ENCODE measurements at places on chromosomes 2 and 18. TPM values are rescaled to one million over a fixed set of nuclear protein-coding genes. Genes with fewer than 3 reads are reported as not detected.

GRCh38 chr2:138712212-138712979 lies 67.8 kb downstream of the NXPH2 start:
- H3K4me1 ChIP-seq, result peaks cover 13% of the 10 kb centered on the region
- H3K36me3 ChIP-seq, result no peaks in the 10 kb centered on the region
- H3K27me3 ChIP-seq, result no peaks in the 10 kb centered on the region
- H3K4me3 ChIP-seq, result no peak overlapping the region
- no peak overlapping the region for H3K27ac ChIP-seq

Gene MOGAT1
- 0.56 TPM for total RNA-seq

Gene DES
- total RNA-seq, result 18,019 TPM

GRCh38 chr2:211391189-211391567 lies 834.8 kb downstream of the CPS1 start:
- no peak overlapping the region for H3K27ac ChIP-seq
- no peaks in the 10 kb centered on the region for H3K27me3 ChIP-seq
- H3K36me3 ChIP-seq, result no peaks in the 10 kb centered on the region
- DNase-seq, result no peak
- no peaks in the 10 kb centered on the region for H3K4me1 ChIP-seq

Gene TEKT4
- total RNA-seq, result not detected

- H3K27ac ChIP-seq, result no peak overlapping the region
- H3K36me3 ChIP-seq, result no peaks in the 10 kb centered on the region
- H3K4me1 ChIP-seq, result no peaks in the 10 kb centered on the region
These were observed 352.6 kb upstream of the CWC22 start for GRCh38 chr2:180359522-180360282.

Gene CDH19
- total RNA-seq, result 7.2 TPM

DNA sequence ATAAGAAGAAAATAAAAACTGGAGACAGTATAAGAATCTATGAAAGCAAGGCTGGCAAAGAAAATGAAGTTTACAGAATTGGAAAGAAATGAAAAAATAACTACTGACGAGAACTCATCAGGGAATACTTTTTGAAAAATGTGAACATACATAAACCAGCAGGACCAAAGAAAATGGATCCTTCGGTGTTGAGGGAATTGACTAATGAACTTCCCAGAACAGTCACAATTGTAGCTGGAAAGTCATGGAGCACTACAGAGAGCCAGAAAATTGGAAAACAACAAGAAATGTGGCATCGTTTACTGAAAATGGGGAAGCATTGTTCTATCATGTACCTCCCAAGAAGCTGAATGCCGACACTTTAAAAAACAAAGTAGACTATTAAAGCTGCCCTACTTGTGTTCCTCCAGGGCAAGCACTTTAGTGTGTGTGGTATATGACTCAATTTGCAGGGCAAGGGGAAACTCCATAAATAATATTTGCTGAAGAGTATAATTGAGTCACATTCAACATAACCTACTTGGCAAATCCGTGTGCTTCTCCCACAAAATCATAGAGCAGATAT lies 1221.6 kb upstream of the NRXN1 start:
- no peaks in the 10 kb centered on the region for H3K27me3 ChIP-seq
- no peaks in the 10 kb centered on the region for H3K4me1 ChIP-seq
- DNase-seq, result no peak
- H3K36me3 ChIP-seq, result no peaks in the 10 kb centered on the region
- no peak overlapping the region for H3K27ac ChIP-seq
- no peak overlapping the region for H3K4me3 ChIP-seq

DNA sequence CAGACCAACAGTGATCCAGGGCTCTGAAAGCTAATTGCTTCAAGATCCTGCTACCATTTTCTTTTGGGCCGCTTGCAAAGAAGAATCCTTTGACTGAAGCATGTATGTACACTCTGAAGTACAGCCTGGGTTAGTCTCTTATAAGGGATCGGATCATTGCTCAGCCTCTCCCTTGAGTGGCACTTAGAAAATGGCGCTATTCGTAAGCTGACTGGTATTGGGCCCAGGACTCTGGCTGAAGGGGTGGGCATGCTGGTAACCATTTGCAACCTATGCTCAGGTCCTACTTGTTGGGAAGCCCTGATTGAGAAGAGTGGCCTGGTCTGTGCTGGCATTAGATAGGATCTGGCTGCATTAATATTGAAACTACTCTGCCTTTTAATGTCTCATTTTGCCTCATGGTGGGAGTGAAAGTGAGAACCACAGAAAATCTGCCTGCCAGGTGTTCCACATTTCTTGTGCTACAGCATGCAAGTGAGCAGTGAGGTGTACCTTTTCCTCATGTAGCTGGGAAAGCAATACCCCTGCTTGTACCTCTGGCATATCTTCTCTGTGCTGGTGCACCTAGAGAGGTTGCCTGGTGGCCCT lies 661 bp upstream of the MGAT5 start:
- H3K27ac ChIP-seq, result no peak overlapping the region
- H3K27me3 ChIP-seq, result no peaks in the 10 kb centered on the region
- H3K4me1 ChIP-seq, result peaks cover 47% of the 10 kb centered on the region
- no peaks in the 10 kb centered on the region for H3K36me3 ChIP-seq

DNA sequence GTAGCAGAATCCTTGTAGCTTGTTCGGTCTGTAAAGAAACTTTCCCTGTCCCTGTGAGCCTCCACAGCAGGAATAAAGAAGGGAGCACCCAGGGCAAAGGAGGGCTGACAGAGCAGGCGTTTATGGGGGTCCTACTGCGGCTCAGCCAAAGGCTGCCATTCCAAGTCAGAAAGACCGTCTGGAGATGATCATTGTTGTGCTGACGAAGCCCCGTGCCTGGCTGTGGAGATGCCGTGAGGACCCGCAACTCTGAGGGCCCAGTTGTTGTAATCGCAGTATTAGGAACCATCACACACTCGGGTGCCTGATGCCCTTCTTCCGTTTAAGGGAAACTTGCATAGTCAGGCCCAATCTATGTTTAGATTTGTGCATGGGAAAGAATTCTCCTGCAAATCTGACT lies 16.9 kb upstream of the VWA3B start:
- H3K4me1 ChIP-seq, result no peaks in the 10 kb centered on the region
- no peaks in the 10 kb centered on the region for H3K36me3 ChIP-seq
- no peak for DNase-seq

- H3K36me3 ChIP-seq, result no peaks in the 10 kb centered on the region
- DNase-seq, result no peak
- H3K4me1 ChIP-seq, result no peaks in the 10 kb centered on the region
- H3K4me3 ChIP-seq, result no peak overlapping the region
These were observed 47.9 kb upstream of the CABLES1 start for GRCh38 chr18:23087352-23087751.

DNA sequence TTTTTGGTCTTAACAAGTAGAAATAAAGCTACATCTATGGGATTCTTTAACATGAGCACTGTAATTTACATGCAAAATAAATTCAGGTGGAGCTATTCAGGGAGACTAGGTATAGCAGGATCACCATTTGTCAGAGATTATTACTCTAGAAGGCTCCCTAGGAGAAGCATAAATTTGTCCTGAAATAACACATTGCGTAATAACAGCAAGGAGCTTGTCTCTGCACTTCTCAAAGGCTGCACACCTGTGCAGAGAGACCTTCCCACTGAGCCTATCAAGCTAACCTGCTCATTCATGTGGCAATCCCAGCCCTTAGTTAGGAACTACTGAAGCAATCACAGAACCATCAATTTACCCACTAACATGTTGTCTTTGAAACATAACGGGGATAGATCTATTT lies 437.4 kb upstream of the MC4R start:
- no peaks in the 10 kb centered on the region for H3K27me3 ChIP-seq
- H3K27ac ChIP-seq, result no peak overlapping the region
- no peak for DNase-seq
- H3K4me1 ChIP-seq, result no peaks in the 10 kb centered on the region

GRCh38 chr2:234375176-234375880 lies 121.6 kb downstream of the ARL4C start:
- H3K27me3 ChIP-seq, result peaks cover 11% of the 10 kb centered on the region
- no peak overlapping the region for H3K4me3 ChIP-seq
- H3K36me3 ChIP-seq, result no peaks in the 10 kb centered on the region
- H3K4me1 ChIP-seq, result no peaks in the 10 kb centered on the region
- no peak overlapping the region for H3K27ac ChIP-seq

- DNase-seq, result no peak
- H3K27me3 ChIP-seq, result no peaks in the 10 kb centered on the region
- H3K27ac ChIP-seq, result no peak overlapping the region
- no peaks in the 10 kb centered on the region for H3K36me3 ChIP-seq
- no peak overlapping the region for H3K4me3 ChIP-seq
These were observed 15.4 kb upstream of the MSGN1 start for GRCh38 chr2:17800693-17801458.

Gene LPIN1
- total RNA-seq, result 44.1 TPM

Gene RGPD4
- total RNA-seq, result not detected

- no peak overlapping the region for H3K27ac ChIP-seq
- H3K4me1 ChIP-seq, result peaks cover 3% of the 10 kb centered on the region
- H3K36me3 ChIP-seq, result no peaks in the 10 kb centered on the region
- H3K4me3 ChIP-seq, result no peak overlapping the region
These were observed 42.1 kb upstream of the RFX8 start for GRCh38 chr2:101516823-101517690.

Gene DOK6
- 12.5 TPM for total RNA-seq

DNA sequence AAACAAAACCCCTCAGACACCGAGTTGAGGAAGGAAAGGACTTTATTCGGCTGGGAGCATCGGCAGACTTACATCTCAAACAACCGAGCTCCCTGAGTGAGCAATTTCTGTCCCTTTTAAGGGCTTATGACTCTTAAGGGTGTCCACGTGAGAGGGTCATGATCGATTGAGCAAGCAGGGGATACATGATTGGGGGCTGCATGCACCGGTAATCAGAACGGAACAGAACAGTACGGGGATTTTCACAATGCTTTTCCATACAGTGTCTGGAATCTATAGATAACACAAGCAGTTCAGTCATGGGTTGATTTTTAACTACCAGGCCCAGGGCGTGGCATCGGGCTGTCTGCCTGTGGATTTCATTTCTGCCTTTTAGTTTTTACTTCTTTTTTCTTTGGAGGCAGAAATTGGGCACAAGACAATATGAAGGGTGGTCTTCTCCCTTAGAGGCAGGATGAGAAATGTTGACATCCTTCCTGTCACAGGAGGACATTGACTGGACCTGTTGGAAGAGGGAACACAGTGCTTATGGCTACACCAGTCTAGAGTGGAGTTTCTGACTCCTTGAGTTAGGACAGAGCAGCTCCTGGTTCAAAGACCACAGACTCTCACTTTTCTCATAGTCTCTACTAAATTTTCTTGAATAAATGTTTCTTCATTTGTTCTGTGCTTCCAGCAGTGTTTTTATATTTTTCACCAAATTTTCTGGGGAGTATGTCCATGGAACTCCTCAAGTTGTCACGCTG lies 35.8 kb downstream of the SPOPL start:
- H3K27ac ChIP-seq, result no peak overlapping the region
- no peaks in the 10 kb centered on the region for H3K27me3 ChIP-seq
- H3K4me3 ChIP-seq, result no peak overlapping the region
- no peak for DNase-seq

GRCh38 chr2:52629531-52629930 lies 1138.1 kb upstream of the CHAC2 start:
- H3K36me3 ChIP-seq, result no peaks in the 10 kb centered on the region
- no peaks in the 10 kb centered on the region for H3K27me3 ChIP-seq
- H3K4me1 ChIP-seq, result no peaks in the 10 kb centered on the region
- DNase-seq, result no peak
- H3K27ac ChIP-seq, result no peak overlapping the region
- H3K4me3 ChIP-seq, result no peak overlapping the region

DNA sequence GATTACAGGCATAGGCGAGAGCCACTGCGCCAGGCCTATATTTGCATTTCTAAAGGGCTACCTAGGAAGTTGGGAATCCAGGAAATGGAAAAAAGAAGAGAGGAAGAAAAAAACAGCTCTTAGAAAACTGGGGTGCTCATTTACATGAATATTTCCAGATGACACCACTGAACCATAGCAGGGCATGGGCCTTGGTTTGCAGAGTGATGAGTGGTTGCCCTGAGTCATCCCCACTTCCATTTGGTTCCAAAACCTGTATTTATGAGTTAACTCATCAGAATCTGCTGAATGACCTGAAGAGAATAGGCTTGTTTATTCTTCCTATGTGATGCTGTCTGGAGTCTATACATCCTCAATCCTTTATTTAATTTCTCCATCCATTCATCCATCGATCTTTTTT lies 36.2 kb downstream of the EHD3 start:
- no peaks in the 10 kb centered on the region for H3K27me3 ChIP-seq
- peaks cover 7% of the 10 kb centered on the region for H3K4me1 ChIP-seq
- DNase-seq, result no peak
- H3K4me3 ChIP-seq, result no peak overlapping the region
- H3K27ac ChIP-seq, result no peak overlapping the region

Gene REV1
- total RNA-seq, result 46.9 TPM

GRCh38 chr18:69230204-69230603 lies 170.5 kb upstream of the DOK6 start:
- no peaks in the 10 kb centered on the region for H3K4me1 ChIP-seq
- H3K27ac ChIP-seq, result no peak overlapping the region
- no peak overlapping the region for H3K4me3 ChIP-seq

DNA sequence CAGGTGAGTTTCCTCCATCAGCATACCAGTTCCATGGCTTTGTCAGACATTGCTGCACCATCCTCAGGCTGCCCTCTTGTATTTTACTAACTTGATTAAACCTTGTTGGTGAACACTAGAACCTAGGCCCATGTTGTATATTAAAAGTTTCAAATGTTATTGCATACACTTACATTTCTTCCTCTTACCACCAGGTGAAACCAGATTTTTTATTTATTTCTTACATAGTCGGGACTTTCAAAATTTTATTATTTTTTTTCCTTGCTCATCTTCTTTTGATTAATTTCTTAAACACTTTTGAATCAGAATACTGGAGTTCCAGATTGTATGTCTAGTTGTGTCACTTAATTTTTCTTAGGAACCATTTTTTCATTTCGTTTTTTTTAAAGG lies 5.9 kb downstream of the CERS6 start:
- H3K4me3 ChIP-seq, result no peak overlapping the region
- H3K27me3 ChIP-seq, result no peaks in the 10 kb centered on the region
- H3K36me3 ChIP-seq, result no peaks in the 10 kb centered on the region
- H3K27ac ChIP-seq, result no peak overlapping the region
- no peak for DNase-seq
- H3K4me1 ChIP-seq, result peaks cover 41% of the 10 kb centered on the region

GRCh38 chr2:28322051-28322450 lies 70.6 kb upstream of the FOSL2 start:
- peaks cover 4% of the 10 kb centered on the region for H3K4me1 ChIP-seq
- no peak overlapping the region for H3K4me3 ChIP-seq
- H3K27me3 ChIP-seq, result no peaks in the 10 kb centered on the region
- no peaks in the 10 kb centered on the region for H3K36me3 ChIP-seq
- no peak for DNase-seq
- H3K27ac ChIP-seq, result no peak overlapping the region

Gene ACADL
- 1.4 TPM for total RNA-seq

- H3K4me1 ChIP-seq, result peaks cover 27% of the 10 kb centered on the region
- H3K4me3 ChIP-seq, result no peak overlapping the region
- no peaks in the 10 kb centered on the region for H3K27me3 ChIP-seq
- no peaks in the 10 kb centered on the region for H3K36me3 ChIP-seq
These were observed 25.5 kb downstream of the ASB18 start for GRCh38 chr2:236238751-236239150.

Gene WDR75
- total RNA-seq, result 17.9 TPM

DNA sequence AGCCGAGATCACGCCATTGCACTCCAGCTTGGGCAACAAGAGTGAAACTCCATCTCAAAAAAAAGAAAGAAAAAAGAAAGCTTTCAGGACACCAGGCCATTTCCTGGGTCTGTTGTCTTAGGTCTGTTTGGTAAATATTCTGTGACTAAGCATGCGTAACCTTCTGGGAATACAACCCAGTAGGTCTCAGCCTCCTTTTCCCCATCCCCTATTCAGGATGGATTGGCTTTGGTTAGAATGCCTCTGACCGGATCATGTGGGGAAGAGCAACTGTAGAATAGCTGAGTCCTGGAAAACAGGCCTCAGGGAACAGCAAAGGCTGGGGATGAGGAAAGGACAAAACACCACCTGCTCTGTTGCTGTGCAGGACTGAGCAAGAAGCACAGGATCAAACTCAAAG lies 1.6 kb upstream of the PDCL3 start:
- no peak overlapping the region for H3K4me3 ChIP-seq
- peak overlapping the region; percentile 91 for H3K27ac ChIP-seq
- no peak for DNase-seq
- no peaks in the 10 kb centered on the region for H3K36me3 ChIP-seq
- H3K27me3 ChIP-seq, result no peaks in the 10 kb centered on the region

Measured in heart right ventricle (tissue), 16 donors.